Activated CD8-positive, alpha-beta T cell treated with anti-CD3 and anti-CD28 coated beads for 36 hours (primary cell): ENCODE measurements at places on chromosomes 16 and 17. TPM values are rescaled to one million over a fixed set of nuclear protein-coding genes. Genes with fewer than 3 reads are reported as not detected.

GRCh38 chr17:9090641-9091096 lies 69.4 kb downstream of the NTN1 start:
- no peak for DNase-seq
- H3K36me3 ChIP-seq, result no peaks in the 10 kb centered on the region
- no peak overlapping the region for H3K4me3 ChIP-seq
- no peaks in the 10 kb centered on the region for H3K4me1 ChIP-seq

- no peak overlapping the region for H3K4me3 ChIP-seq
- no peak for DNase-seq
- peaks cover 9% of the 10 kb centered on the region for H3K27me3 ChIP-seq
- H3K36me3 ChIP-seq, result no peaks in the 10 kb centered on the region
These were observed 266.0 kb downstream of the ENGASE start for GRCh38 chr17:79340333-79341221.

DNA sequence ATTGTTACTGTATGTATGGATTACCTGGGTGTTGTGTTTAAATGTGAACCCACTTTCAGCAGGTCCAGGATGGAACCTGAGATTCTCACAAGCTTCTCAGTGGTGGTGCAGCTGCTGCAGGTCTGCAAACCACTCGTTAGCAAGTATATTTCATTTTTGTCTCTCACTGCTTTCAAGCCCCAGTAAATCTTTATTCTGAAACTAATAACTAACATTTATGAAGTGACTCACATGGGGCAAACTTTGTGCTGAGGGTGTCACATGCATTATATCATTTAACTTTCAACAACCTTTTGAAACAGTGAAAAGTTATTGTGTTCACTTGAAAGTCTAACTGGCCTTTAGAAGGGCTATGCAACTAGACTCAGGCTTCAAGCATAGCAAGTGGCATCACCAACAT lies 98.9 kb upstream of the DYNLRB2 start:
- H3K36me3 ChIP-seq, result no peaks in the 10 kb centered on the region
- H3K4me1 ChIP-seq, result no peaks in the 10 kb centered on the region
- no peak for DNase-seq
- no peak overlapping the region for H3K27ac ChIP-seq
- H3K27me3 ChIP-seq, result peaks cover 7% of the 10 kb centered on the region

GRCh38 chr17:41307647-41308046 lies 1.5 kb downstream of the KRTAP16-1 start:
- H3K4me1 ChIP-seq, result peaks cover 47% of the 10 kb centered on the region
- no peak for DNase-seq
- peak overlapping the region; percentile 54 for H3K4me3 ChIP-seq
- H3K27me3 ChIP-seq, result no peaks in the 10 kb centered on the region

DNA sequence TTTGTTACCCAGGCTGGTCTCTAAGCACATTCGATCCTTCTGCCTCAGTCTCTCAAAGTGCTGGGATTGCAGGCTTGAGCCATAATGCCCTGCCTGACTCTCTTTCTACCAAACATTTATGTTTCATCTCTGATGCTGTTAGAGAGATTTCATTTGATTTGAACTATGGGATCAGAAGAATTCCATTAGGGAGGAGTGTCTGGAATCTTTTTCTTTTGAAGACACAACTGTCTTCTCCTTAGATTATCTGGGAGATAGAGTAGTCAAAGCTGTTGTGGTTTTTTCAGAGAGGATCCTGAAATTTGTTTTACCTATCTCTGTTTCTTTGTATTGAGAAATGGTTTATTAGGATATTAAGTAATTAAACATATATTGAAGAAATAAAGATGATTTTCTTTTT lies 29.4 kb downstream of the WIPF2 start:
- H3K4me1 ChIP-seq, result peaks cover 25% of the 10 kb centered on the region
- H3K36me3 ChIP-seq, result peaks cover 2% of the 10 kb centered on the region
- no peak overlapping the region for H3K27ac ChIP-seq
- no peaks in the 10 kb centered on the region for H3K27me3 ChIP-seq
- no peak for DNase-seq
- no peak overlapping the region for H3K4me3 ChIP-seq

- H3K4me3 ChIP-seq, result no peak overlapping the region
- DNase-seq, result no peak
- peak overlapping the region; percentile 54 for H3K27ac ChIP-seq
- H3K4me1 ChIP-seq, result peaks cover 11% of the 10 kb centered on the region
- H3K36me3 ChIP-seq, result peaks cover 23% of the 10 kb centered on the region
- no peaks in the 10 kb centered on the region for H3K27me3 ChIP-seq
These were observed 14.1 kb downstream of the RAD51C start for GRCh38 chr17:58706351-58707140.

The CEP131 gene
- total RNA-seq, result 10.9 TPM

The KREMEN2 gene
- not detected for total RNA-seq

The CHP2 gene
- not detected for total RNA-seq

The HID1 gene
- total RNA-seq, result 1.4 TPM
